ENCODE measurements at places on chromosomes 11 and 22.

DNA sequence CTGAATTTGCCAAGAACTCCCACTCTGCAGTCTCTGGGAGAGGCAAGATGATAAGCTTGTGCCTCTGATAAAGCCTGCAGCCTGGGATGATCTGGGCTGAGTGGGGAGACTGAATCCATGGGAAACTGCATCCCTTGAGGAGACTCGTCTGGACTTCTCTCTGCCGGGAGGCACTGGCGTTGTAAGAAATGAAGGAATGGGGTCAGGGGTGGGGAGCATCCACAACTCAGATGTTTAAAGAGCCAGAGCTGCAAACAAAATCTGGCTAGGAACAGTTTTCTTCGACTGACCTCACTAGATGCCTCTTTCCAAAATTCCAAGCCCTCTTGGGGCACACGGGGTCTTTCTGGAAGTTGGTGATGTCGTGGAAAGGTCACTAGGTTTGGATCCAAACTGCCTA, 64.4 kb downstream of the SPON1 start:
- no peak for DNase-seq

- peak; percentile 55 for DNase-seq
Measured at GRCh38 chr22:50218996-50219727, 18.4 kb downstream of the SELENOO start.

- DNase-seq, result no peak
Measured at GRCh38 chr11:114258696-114259095, 37.5 kb upstream of the NNMT start.

DNA sequence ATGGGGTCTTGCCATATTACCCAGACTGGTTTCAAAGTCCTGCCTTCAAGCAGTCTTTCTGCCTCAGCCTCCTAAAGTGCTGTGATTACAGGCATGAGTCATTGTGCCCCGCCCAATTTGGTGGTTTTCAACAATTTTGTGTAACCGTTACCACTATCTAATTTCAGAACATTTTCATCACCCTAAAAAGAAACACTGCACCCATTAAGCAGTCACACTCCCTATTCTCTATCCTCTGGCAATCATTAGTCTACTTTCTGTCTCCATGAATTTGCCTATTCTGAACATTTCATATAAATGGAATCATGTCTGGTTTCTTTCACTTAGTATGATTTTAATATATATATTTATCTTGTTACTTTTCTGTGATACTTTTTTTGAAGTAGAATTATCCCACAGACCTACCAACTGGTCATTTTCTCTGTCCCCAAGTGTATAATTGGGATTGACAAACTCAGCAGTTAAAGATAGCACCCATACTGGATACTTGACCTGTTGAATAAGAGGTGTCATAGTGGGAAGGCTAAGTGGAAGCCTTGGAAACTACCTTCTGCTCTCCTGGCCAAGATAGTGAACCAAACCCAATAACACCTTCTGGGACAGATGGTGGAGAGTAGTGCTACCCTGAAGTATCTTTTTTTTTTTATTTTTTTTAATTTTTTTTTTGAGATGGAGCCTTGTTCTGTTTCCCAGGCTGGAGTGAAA, 64.8 kb downstream of the STIM1 start:
- DNase-seq, result no peak

GRCh38 chr11:79413268-79413667, 27.6 kb downstream of the TENM4 start:
- DNase-seq, result peak; percentile 85

- no peak for DNase-seq
Measured at GRCh38 chr11:27913650-27914049, 194.3 kb downstream of the KIF18A start.

DNA sequence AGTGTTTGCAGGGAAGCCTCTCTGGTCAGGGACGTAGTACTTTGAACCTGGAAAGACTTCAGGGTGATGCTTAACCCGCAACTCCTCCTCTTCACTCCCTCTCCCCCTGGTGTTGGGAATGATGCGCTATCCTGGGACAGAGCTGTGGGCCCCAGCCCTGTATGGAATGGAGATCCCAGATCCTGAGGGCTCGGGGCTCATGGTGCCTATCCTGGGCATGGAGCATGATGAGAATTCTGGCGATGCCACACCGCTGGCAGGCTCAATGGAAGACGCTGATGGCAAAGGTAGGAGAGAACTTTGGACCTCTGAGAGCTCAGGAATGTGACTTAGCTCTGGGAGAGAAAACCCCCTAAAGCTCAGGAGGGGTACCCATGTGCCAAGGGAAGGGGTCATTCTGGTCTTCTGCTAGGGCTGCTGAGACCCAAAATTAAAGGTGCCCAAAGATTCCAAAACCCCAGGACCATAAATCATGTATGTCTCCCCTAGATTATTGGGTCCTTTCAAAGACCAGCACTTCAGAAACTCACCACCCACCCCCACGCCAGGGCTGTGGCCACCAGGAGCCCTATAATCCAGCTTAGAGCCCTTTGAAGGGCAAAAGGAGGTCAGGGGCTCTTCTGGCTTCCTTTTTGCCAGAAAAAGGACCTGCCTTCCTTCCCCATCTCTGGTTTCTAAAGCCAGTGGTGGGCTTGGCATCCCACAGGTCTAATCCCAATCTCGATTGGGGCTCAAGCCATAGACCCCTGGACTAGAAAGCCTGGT, 52.5 kb downstream of the BTG4 start:
- DNase-seq, result no peak

DNA sequence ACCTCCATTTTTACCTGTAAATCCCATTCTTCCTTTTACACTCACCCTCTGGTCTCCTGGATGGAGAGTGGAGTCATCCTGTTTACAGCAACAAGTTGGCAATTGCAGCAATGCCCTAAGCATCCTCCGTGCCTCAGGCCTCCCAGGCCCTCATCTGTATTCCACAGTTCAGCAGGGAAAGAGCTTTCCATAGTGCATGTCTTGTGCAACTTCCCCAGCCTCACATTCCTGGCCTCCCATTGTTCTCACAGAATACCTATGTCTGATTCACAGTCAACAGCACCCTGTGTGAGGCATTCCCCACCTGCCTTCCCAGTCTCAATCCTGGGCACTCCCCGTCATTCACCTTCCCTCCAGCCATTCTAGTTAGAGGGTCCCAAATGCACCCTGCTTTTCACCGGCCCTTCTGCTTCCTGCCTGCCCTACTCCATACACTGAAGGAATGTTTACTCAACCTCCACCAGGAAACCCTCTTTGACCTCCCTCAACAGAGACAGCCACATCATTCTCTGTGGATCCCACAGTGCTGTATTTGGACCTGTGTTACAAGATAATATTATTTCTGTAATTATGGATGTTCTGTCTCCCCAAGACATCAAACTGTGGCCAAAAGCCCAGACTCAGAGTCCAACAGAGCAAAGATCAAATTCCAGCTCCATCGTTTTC, 405.7 kb downstream of the BUD13 start:
- DNase-seq, result peak; percentile 2

DNA sequence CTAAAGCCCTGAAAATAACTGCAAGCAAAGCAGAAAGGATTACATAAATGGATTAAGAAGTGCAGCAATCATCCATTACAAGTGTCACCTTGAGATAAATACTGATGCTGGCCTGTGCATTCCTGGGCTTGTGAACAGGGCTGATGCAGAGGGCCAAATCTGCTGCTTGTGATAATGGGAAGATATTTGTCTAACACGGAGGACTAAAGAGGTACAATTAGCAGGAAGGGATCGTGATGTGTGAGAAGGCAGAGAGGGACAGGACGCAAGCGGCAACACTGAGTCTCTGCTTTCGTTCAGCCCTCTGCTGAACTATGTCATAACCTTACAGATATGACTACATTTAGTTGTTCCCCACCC, 107.7 kb upstream of the DDI1 start:
- no peak for DNase-seq

DNA sequence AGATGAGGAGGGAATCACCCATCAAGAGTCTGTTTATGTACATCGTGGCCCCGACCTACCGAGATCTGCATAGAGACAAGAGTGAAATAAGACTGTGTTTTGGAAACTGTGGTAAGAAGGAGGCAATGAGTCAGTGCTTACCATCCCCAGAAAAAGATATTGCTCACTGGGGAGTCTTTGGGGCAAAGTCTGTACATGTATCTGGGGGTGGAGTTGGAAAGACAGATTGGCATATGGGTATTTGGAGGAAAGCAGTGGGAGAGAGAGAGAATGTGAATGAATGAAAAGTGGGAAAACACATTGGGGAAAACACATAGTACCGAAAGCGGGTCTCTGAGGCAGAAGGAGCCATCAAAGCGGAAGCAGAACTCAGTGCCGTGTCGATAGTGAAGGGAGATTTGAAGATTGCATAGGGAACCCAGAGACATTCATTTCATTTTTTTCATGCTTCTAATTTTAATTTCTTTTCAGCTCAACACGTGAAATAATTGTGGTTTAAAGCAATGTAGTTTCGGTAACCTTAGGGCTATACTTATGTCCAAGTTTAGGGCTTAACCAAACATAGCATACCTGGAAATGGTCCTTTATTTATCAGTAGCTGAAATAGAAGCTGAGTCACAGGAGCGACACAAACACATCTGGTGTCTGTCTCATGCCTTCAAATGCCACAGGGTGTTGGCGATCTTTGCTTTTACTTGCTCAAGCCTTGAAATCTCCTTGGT, 98.6 kb upstream of the CD44 start:
- peak; percentile 50 for DNase-seq
